Stimulated activated CD8-positive, alpha-beta memory T cell treated with anti-CD3 and anti-CD28 coated beads, Interleukin-4, amount 100 ng/mL, for 4 hours (primary cell): ENCODE measurements at places on chromosomes 5 and 9.

DNA sequence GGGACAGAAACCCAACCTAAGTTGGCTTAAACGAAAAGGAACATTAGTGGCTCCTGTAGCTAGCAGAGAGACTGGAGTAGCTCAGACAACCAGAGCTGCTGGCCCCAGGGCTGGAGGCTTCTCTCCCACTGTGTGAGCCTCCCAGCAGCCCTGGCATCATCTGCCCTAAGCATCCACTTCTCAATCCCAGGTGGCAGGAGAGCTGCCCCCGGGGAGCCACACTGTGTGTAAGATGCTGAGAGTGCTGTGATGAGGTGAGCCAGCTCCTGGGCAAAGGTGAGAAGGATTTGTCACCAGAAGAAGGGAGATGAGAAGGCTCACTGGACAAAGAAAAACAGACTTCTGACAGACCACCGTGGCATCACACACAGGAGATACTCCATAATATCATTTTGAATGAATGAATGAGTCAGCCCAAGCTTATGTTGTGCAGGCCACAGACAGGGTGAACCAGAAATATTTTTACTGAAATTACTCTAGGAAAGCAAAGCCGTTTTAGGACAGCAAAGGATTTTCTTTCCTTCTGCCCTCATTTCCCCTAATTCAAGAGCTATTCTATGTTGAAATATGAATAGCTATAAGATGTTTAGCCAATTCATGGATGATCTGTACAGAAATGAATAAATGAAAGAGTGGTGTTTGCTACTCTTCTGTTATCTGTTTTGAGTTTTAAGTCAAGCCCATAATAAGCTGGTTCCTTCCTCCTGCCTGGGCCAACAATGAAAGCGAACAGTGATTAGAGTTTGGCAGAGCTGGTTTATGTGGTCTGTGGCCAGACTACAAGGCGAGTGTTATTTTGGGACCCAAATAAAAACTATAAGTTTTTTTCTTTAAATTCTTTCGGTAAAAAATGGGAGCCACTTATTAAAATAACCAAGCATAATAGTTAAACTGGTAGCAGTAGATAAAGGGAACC is 57.4 kb upstream of the ECM2 start:
- no peak for DNase-seq

DNA sequence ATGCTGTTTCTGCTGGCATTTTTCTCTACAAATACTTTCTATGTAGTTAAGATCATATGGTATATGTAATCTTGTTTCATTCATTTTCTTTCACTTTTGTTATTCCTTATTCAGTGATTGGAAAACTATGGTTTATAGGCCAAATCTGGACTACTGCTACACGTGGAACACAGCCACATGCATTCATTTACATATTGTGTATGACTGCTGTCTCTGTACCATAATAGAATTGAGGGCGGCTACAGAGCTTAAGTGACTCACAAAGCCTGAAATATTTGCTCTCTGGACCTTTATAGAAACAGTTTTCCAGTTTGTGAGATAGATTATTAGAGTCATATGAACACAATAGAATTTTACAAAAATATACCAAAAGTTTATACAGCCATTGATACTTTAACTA is 133.6 kb upstream of the CDKN2B start:
- no peak for DNase-seq

- DNase-seq, result peak; percentile 6
Measured at GRCh38 chr9:114777821-114778609, 27.8 kb downstream of the TNFSF15 start.

DNA sequence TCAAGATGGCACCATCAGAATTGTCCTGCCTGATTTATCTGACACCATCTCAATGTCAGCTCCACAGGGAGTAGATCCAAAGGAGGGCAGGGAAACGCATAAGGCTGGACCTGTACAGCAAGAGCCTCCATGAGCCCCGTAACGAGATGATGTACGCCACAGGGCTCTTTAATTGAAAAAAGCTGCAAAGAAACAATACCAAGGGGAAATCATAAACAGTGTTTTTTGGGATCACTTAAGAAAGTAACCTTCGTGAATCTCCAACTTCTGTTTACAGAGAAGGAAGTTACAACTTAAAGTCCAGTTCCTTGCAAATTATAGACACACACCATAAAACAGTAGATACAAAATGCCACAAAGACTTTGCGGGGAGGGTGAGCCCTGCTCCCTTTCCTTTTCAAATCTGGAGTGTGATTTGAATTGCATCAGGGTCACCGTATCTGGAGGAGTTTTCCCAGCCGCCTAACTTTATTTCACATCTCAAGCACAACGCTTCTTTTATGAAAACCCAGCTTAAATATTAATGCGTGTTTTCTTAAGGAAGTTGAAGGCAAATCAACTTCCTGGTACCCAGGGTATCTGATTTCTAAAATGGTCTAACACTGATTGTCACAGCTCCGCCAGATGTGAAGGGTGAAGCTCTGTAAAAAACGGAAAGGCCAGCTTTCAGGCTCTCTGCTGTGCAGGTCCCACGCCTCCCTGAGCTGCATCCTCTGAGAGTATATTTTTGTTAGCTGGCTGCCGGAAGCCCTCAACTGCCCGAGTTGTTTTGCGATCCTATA is 88.9 kb downstream of the EBF1 start:
- no peak for DNase-seq

DNA sequence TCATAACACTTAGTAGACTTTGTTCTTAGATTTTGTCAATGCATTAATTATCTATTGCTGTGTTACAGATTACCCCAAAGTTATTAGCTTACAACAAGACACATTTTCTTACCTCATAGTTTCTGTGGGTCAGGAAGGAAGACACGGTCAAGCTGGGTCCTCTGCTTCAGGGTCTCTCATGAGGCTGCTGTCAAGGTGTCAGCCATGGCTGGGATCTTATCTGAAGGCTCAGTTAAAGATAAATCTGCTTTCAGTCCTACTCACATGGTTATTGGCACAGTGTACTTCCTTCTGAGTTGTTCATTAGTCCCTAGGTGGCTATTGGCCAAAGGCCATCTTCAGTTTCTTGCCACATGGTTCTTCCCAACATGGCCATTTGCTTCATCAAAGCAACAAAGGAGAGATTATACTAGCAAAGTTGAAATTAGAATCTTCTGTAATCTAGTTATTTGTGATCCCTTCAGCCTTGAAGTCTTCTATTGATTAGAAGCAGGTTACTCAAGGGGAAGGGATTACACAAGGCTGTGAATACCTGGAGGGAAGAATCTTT is 25.2 kb downstream of the TDRD7 start:
- DNase-seq, result no peak
